Activated CD4-positive, alpha-beta T cell treated with anti-CD3 and anti-CD28 coated beads, Interleukin-2, amount 10 ng/mL, durations not matched to agents 24 days and 14 days (primary cell): ENCODE measurements at places on chromosomes 16 and 17. TPM values are rescaled to one million over a fixed set of nuclear protein-coding genes. Genes with fewer than 3 reads are reported as not detected.

Gene NACA2
- not detected in 2 replicates for total RNA-seq

Gene LRRC3C
- total RNA-seq = not detected in 2 replicates

Gene MPO
- total RNA-seq = not detected in 2 replicates

DNA sequence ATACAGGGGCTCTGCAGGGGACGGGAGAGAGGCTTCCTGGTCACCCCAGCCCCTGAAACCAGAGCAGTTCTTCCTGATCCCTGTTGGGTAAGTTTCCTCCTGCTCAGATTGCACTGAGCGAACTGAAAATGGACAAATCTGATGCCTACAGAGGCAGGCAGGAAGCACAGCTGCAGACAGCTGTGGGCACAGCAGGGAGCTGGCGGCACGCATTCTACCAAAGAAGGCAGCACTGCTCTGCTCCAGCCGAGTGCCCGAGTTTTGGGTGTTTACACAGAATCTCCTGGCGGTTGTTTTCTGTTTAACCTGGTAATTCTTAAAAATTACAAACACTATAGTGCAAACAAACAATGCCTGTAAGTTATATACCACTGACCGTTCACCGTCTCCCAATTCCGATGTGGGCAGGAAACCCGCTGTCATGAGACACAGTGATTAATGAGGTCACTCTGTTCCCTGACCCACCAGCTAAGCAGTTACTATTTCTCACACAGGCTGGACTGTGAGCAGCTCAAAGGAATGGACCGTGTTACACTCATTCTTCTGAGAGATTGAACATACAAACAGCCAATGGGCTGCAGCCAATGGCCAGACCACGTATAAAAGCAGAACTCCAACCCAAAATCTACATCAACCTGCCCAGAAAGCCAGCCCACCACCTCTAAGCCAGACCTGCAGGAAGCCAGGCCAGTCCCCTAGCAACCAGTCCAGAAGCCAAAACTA lies 25.5 kb downstream of the NSMCE1 start:
- peak; percentile 78 for DNase-seq
- H3K27me3 ChIP-seq = no peaks in the 10 kb centered on the region
- peak overlapping the region; percentile 82 for H3K27ac ChIP-seq
- H3K4me1 ChIP-seq = peaks cover 81% of the 10 kb centered on the region
- H3K36me3 ChIP-seq = peaks cover 33% of the 10 kb centered on the region

DNA sequence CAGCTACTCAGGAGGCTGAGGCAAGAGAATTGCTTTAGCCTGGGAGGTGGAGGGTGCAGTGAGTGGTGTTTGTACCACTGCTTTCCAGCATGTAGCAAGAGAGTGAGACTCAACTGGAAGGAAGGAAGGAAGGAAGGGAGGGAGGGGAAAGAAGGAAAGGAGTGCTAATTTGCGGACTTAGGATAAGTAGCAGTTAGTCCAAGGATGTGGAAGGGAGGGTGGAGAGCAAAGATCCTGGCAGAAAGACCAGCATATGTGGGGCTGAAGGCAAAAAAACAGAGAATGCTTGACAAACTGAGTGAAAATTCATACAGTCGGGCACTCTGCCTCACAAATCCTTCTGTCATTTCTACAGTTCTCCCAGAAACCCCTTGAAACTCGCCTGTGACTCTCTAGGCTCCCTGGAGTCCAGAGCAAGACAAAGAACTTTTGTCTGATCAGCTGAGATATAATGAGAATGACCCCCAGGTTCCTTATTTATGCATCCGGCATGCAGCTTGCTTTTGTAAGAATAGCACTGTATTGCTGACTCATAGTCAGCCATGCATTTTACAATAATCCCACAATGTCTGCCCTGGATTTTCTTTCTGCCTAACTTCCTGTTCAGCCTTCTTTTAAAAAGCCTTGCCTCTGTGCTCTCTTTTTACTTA lies 31.5 kb downstream of the CDK5RAP3 start:
- H3K4me1 ChIP-seq = peaks cover 15% of the 10 kb centered on the region
- no peak overlapping the region for H3K4me3 ChIP-seq
- peaks cover 18% of the 10 kb centered on the region for H3K27me3 ChIP-seq
- H3K27ac ChIP-seq = no peak overlapping the region
- DNase-seq = no peak

- no peaks in the 10 kb centered on the region for H3K36me3 ChIP-seq
- H3K27me3 ChIP-seq = no peaks in the 10 kb centered on the region
- no peak overlapping the region for H3K4me3 ChIP-seq
- no peaks in the 10 kb centered on the region for H3K4me1 ChIP-seq
Measured at GRCh38 chr16:8127070-8127469, 463.2 kb downstream of the TMEM114 start.

DNA sequence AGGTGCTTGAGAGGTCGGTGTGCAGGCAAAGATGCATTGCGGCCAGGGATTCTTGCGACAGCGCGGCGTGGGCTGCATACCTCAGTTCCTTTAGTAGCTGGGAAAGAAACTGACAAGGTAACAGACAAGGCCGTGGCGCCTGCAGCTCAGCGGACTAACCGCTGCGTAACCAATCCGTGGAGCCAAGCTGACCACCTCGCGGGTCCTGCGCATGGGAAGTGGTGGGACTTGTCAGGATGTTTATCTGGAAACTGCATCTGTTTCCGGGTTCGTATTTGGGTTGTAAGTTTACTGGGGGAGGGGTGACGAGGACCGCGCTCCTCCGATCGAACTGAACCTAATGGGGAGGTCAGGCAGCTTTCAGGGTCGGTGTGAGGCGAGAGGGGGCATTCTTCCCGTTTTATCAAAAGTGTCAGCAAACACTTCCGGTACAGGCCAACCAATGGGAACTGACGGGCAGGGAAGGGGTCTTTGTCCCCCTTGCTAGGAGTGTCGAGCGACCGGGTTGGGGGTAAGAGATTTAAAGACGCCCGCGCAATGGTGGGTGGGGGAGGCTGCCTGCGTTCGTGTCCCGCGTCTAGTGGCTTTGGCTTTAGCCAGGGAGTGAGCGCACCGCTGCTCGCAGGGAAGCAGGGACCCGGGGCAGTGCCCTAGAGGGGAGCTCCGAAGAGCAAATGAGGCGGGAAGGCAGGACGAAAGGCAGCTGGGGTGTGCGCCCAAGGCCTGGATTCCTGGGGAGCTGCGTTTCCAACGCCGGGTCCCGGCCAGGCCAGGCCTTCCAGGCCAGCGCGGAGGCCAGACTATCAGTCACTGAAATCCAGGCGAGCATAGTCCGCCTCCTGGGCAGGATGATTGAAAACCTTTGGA lies 7.0 kb downstream of the IRX6 start:
- no peak overlapping the region for H3K4me3 ChIP-seq
- H3K27me3 ChIP-seq = peaks cover 62% of the 10 kb centered on the region
- no peaks in the 10 kb centered on the region for H3K4me1 ChIP-seq
- H3K27ac ChIP-seq = no peak overlapping the region

- no peak overlapping the region for H3K4me3 ChIP-seq
- no peaks in the 10 kb centered on the region for H3K4me1 ChIP-seq
- H3K36me3 ChIP-seq = peaks cover 73% of the 10 kb centered on the region
- no peaks in the 10 kb centered on the region for H3K27me3 ChIP-seq
- H3K27ac ChIP-seq = no peak overlapping the region
Measured at GRCh38 chr17:60493847-60494321, 32.2 kb downstream of the APPBP2 start.

GRCh38 chr17:74987909-74988711 lies 678 bp downstream of the CDR2L start:
- H3K27ac ChIP-seq = no peak overlapping the region
- H3K27me3 ChIP-seq = peaks cover 53% of the 10 kb centered on the region
- no peaks in the 10 kb centered on the region for H3K36me3 ChIP-seq

DNA sequence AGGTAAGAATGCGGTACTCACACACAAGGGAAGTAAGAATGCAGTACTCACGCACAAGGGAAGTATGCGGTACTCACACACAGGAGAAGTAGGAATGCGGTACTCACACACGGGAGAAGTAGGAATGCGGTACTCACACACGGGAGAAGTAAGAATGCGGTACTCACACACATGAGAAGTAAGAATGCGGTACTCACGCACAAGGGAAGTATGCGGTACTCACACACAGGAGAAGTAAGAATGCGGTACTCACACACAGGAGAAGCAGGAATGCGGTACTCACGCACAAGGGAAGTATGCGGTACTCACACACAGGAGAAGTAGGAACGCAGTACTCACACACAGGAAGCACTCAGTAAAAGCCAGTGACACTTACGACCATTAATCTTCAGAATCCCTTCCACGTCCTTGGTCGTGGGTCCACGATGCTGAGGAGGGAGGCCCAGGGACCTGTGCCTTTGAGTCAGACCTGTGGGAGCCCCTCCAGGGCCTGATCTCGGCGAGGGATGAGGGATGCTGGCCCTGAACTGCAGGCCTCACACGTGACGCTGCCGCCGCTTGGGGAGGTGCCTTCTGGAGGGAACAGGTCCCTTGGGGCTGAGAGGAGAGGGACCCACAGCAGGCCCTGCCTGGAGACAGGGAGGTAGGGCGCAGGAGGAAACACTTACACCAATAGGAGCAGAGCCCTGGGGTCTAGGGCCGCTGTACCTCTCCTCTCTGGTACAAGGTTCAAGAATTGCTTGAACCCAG lies 20.2 kb downstream of the ABR start:
- no peak overlapping the region for H3K27ac ChIP-seq
- no peaks in the 10 kb centered on the region for H3K4me1 ChIP-seq
- H3K27me3 ChIP-seq = no peaks in the 10 kb centered on the region
- no peak overlapping the region for H3K4me3 ChIP-seq
- DNase-seq = no peak

DNA sequence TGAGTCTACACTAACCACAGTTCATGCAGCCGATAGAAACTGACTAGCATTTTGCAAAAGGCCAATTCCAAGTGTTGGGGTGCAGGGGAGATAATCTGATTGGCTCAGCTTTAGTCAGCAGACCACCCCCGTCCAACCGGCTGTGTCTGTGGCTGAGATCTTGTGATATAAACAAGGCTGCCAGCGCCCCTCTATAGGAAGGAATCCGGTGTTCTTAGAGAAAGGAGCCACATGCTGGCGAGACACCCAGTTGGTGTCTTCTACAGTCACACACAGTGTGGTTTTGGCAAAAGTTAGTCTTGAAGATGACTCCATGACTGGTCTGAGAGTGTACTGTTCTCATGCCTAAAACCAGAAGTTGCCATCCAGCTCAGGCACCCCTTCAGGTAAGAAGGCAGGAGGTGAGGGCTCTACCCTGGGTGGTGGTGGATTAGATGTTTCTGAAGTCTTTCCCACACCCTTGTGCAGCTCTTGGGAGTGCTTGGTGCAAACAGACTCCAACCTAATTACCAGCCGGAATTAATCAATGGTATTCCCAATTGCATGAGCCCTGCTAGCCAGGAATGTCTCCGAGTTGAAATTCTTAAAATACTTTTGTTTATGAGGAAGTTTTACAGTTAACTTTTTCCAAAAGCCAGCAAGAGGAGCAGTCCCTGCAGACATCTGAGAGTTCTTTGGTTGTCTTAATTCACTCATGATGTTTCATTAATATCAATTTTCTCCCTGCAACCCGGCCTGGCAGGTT lies 172.3 kb upstream of the IRX6 start:
- H3K27me3 ChIP-seq = no peaks in the 10 kb centered on the region
- H3K27ac ChIP-seq = no peak overlapping the region
- DNase-seq = no peak
- H3K36me3 ChIP-seq = no peaks in the 10 kb centered on the region
- no peaks in the 10 kb centered on the region for H3K4me1 ChIP-seq
- H3K4me3 ChIP-seq = no peak overlapping the region

GRCh38 chr17:35155246-35155645 lies 7.6 kb downstream of the UNC45B start:
- no peak for DNase-seq
- H3K27ac ChIP-seq = no peak overlapping the region
- H3K36me3 ChIP-seq = no peaks in the 10 kb centered on the region
- H3K27me3 ChIP-seq = peaks cover 13% of the 10 kb centered on the region
- peaks cover 8% of the 10 kb centered on the region for H3K4me1 ChIP-seq

GRCh38 chr17:45022655-45023339 lies 28.6 kb downstream of the DCAKD start:
- no peak overlapping the region for H3K27ac ChIP-seq
- H3K27me3 ChIP-seq = peaks cover 31% of the 10 kb centered on the region
- peaks cover 18% of the 10 kb centered on the region for H3K4me1 ChIP-seq
- H3K4me3 ChIP-seq = no peak overlapping the region

DNA sequence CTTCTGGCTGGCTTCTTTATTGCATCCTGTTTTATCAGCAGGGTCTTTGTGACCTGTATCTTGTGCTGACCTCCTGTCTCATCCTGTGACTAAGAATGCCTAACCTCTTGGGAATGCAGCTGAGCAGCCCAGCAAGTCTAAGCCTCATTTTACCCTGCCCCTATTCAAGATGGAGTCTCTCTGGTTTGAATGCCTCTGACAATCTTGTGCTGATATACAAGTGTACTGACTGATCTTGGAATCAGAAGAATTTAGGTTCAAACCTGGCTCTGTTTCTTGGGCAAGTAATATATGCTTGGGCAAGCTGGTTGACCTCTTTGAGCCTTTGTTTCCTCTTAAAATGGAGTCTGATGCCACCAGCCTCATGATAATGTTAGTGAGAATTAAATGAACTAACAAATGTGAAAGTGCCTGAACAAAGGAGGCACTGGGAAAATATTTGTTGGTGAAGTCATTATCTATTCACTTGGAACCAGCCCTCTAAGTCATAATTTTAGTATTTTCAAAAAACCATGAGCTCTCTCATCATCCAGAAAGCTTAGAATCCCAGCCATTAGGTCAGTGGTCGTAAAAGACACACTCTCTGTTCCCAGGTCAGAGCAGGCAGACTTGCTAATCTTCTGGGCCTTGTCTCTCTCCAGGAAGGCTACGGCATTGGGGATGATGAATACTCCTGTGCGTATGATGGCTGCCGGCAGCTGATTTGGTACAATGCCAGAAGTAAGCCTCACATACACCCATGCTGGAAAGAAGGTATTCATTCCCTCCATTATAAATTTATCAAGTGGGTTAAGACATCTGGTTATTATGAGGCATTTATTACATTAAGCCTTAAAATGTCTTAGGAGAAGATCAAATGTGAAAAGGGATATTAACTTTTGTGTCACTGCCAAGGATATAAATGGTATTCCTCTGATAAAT lies 18.1 kb upstream of the ARL2BP start:
- no peak for DNase-seq
- H3K4me1 ChIP-seq = no peaks in the 10 kb centered on the region
- H3K4me3 ChIP-seq = no peak overlapping the region

DNA sequence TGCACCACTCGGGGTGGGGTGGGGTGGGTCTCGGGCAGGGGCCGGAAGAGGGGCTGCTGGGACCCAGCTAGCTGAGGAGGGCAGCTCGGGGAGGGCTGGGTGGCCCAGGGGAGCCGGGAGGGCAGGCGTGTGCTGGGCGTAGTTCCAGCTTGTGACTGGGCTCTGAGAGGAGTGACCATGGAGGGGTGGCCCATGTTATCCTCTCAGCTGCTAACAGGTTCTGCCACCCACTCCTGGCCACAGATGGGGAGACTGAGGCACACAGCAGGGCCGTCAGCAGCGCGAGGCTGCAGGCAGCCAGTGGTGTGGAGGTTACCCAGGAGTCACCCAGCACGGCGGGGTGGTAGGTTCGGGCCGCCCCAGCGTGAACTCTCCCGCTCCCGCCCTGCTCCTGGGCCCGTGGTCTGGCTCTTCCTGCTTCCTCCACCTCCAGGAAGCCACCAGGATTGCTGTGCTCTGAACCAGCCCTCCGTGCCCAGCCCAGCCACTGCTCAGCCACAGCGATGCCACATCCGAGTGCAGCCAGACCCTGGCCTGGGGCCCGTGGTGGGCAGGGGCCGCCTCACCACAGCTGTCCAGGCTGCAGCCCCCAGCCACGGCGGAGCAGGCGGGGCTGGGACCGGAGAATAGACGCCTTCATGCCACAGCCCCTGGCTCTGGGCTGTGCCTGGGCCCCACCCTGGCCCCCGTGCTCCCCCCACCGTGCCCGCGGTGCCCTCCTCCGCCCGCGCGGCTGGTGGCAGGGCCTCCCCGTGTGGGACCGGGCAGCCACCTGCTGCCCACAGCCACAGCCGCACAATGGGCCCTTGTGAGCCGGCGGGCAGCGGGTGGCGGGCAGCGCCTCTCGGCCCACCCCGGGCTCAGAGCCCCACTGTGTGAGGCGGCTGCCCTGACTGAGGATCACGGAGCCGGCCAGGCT lies 26.3 kb upstream of the SSTR5 start:
- no peak overlapping the region for H3K4me3 ChIP-seq
- no peak overlapping the region for H3K27ac ChIP-seq
- H3K36me3 ChIP-seq = no peaks in the 10 kb centered on the region
- H3K4me1 ChIP-seq = no peaks in the 10 kb centered on the region
- H3K27me3 ChIP-seq = no peaks in the 10 kb centered on the region
